Activated B cell treated with CpG ODN at 0.5 μM for 24 hours (primary cell): ENCODE measurements at places on chromosomes 11 and 22. TPM values are rescaled to one million over a fixed set of nuclear protein-coding genes. Genes with fewer than 3 reads are reported as not detected.

Gene ART1
- total RNA-seq = not detected in 2 replicates

Gene CD3G
- total RNA-seq = 0.20 TPM in 1 of 2 replicates, not detected in the other

Gene GVQW3
- 2.6 and 3.0 TPM in 2 replicates for total RNA-seq

Gene PTGDR2
- 0.07 TPM in 1 of 2 replicates, not detected in the other for total RNA-seq

DNA sequence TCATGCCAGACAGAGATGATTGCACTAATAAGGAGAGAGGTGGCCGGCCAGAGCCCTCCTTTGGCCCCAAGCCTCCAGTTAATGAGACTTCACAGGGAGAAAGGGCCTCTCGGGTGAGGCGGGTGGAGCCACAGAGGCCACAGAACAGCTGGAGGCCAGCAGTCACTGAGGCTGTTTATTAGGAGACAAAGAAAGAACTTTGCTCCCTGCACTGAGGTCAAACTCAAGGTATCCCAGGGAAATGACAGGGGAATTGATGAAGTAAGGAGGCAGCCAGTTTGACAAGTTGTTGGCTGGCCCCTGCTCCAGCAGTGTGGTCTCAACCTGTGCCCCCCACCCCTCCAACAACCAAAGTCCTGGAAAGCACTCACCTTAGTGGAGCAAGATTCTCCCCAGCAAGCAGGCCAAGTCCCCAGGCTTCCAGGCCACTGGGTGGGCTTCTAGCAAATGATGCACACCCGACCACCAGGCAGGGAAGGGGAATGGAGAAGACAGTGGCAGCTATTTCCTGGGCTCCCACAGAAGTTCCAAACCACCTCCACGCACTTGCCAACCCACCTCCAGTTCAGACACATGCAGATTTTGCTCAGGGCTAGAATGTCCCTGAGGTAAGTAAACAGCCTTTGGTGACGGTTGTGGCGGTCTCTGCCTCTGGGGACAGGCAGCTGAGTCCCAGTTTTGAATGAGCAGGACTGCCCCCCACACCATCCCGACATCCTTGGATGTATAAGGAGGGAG, 53.2 kb downstream of the RPUSD4 start:
- H3K36me3 ChIP-seq = no peaks in the 10 kb centered on the region
- no peak for DNase-seq
- H3K4me1 ChIP-seq = no peaks in the 10 kb centered on the region

DNA sequence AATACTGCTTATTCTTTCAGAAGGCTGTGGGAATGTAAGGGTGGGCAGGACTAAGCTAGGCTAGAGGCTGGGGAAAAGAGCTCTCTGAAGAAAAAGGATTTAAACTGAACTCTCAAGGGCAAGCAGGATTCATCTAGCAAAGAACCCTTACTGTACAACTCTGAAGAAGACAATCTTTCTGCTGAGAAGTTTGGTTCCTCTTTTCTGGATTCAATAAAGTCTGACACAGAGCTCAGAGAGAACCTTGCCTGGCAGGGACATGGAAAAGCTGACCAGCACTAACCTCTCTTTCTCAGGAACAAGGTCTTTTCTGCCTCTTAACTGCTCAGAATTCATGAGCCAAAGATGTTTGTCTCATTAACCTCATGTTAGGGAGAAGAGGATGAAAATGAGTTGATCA, 388.4 kb upstream of the DDI1 start:
- H3K27ac ChIP-seq = peak overlapping the region; percentile 68
- peaks cover 45% of the 10 kb centered on the region for H3K4me1 ChIP-seq
- H3K27me3 ChIP-seq = no peaks in the 10 kb centered on the region
- DNase-seq = no peak

DNA sequence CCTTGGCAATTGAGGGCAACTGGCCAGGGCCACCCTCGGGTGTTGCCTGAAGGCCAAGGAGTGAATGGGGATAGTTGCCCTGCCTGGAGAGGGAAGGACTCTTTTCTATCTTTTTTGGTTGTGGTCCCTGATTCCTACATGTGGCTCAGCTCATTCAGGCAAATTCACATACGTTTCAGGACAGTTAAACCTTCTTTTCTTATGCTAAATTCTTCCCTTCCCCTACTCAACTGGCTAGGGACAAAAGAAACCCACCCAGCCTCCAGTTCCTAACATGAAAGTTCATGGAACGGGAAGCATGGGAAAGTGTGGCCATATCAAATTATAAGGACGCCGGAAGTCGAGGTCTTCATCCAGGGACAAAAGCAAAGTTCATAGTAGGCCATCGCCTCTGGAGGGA, 26.3 kb upstream of the APLNR start:
- H3K4me3 ChIP-seq = no peak overlapping the region
- H3K4me1 ChIP-seq = no peaks in the 10 kb centered on the region
- peaks cover 14% of the 10 kb centered on the region for H3K27me3 ChIP-seq

DNA sequence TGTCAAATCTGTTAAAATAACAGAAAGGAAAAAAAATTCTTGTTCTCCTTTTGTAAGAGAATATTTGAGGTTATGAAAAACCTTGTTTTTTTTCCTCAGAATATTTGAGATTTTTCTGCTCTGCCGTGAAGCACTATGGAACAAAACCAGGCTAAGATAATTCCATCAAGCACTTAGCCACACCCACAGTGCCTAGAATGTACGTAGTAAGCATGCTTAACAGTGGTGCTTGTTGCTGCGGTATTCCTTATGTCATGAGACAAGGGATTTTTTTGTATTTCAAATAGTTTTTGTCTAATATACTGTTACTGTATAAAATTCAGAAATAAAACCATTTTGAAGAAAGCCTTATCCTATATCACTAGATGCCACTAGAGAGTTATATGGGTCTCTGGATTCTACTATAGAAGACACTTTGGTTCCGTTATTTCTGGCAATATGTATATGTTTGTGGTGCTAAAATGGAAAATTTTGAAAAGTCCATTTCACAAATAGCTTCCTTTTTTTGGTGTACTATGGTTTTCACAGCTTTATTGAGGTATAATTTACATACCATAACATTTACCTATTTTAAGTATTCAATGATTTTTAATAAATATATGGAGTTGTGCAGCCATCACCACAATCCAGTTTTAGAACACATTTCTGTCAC, 23.7 kb downstream of the PDHX start:
- H3K27ac ChIP-seq = no peak overlapping the region
- peaks cover 17% of the 10 kb centered on the region for H3K4me1 ChIP-seq
- DNase-seq = no peak
- peaks cover 19% of the 10 kb centered on the region for H3K36me3 ChIP-seq

- H3K36me3 ChIP-seq = peaks cover 38% of the 10 kb centered on the region
- no peaks in the 10 kb centered on the region for H3K27me3 ChIP-seq
- peak overlapping the region; percentile 90 for H3K27ac ChIP-seq
- DNase-seq = no peak
These were observed 969 bp downstream of the CCDC117 start for GRCh38 chr22:28773461-28773867.

DNA sequence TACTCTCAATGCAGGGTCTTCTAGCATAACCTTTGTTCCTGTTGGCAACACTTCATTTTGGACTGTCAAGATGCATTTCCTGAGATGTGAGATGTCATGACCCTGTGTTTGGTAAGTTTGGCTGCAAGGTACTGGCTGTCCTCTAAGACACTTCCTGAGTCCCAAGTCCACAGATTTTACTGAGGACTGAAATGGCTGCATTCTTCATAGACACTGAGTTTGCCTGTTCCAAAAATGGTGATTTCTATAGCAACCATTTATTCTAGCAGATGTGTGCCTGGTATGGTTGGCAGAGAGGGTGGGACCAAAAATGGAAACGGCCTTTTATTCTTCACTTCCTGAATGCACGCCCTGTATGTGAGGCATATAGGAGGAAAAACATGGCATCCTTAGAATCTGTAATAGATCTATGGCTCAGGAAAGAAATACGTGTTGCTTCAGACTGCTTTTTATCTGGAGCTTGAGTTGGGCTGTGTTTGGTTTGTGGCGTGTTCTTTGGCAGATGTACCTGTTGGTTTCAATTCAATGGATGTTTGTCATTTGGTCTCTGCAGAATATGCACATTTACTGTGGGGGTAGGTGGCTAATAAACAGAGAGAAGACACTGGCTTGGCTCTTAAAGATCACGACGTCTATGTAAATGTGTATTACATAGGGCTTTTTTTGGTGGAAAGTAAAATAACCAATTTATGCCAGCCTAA, 62.4 kb downstream of the ZBTB16 start:
- H3K27ac ChIP-seq = no peak overlapping the region
- H3K4me1 ChIP-seq = no peaks in the 10 kb centered on the region
- peaks cover 8% of the 10 kb centered on the region for H3K27me3 ChIP-seq
- no peaks in the 10 kb centered on the region for H3K36me3 ChIP-seq

DNA sequence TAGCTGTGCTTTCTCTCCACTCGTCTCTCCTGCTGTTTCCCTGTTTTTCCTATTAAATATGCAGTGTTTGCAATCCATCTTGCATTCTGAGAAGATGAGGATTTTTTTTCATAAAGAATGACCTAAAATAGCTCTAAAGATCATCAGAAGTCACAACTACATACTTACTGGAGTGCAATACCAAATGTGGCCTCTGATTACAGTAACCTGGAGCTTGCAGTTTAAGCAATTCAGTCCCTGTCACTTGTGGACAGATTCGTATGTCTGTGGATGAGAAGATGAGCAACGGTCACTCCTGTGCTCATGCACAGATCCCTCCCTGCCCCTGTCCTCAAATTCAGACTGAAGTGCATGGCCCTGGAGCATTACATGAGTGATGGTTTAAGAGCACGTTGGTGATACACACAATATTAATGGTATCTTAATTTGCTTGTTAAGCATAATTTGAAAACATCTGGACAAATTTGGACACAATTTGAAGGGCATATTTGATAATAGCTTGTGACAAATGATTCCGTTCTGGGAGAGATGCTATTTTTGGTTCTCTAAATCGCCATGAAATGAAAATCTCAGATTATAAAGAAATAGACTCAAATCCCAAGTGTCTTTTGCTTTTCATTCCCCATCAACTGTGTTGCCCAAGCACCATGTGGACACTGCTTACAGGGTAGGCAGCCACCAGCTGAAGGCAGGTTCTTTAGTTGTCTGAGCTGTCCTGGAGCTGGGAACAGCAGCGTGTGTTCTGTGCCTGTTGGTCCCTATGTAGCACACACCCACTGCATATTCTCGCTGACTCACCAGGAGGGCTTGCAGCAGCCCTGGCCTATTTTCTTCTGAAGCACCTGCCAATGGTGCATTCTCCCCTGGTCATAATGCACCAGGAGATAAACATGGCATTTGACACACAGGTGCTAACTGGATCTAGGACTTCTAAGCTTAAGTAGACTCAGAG, 32.6 kb upstream of the PRAME start:
- no peaks in the 10 kb centered on the region for H3K36me3 ChIP-seq
- no peak for DNase-seq
- no peaks in the 10 kb centered on the region for H3K27me3 ChIP-seq
- H3K27ac ChIP-seq = no peak overlapping the region
- peaks cover 30% of the 10 kb centered on the region for H3K4me1 ChIP-seq

GRCh38 chr11:69151836-69152235, 3.9 kb upstream of the SMIM38 start:
- H3K36me3 ChIP-seq = peaks cover 3% of the 10 kb centered on the region
- DNase-seq = no peak
- no peak overlapping the region for H3K4me3 ChIP-seq
- H3K4me1 ChIP-seq = peaks cover 23% of the 10 kb centered on the region

- peak overlapping the region; percentile 100 for H3K4me3 ChIP-seq
- H3K27ac ChIP-seq = peak overlapping the region; percentile 100
- peaks cover 53% of the 10 kb centered on the region for H3K36me3 ChIP-seq
These were observed 1.1 kb downstream of the NEAT1 start for GRCh38 chr11:65423516-65424204.

DNA sequence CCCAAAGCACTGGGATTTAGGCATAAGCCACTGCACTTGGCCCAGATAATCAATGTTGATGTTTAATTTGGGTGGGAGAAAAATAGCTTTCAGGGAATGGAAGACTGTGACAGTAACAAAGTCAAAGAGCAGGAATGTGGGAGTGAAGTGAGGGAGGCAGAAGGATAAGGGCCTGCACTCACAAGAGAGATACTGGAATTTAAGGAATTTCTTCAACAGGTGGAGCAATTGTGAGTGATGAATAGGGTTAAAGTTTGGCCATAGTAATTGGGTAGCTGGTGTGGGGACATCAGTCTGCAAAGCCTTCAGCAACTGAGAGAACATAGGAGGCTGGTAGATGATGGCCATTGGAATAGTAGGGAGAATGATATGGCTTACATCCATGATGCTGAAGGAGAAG, 8.6 kb upstream of the APBB1 start:
- DNase-seq = no peak
- H3K4me3 ChIP-seq = no peak overlapping the region
- no peaks in the 10 kb centered on the region for H3K4me1 ChIP-seq
- H3K27ac ChIP-seq = no peak overlapping the region
- peaks cover 26% of the 10 kb centered on the region for H3K27me3 ChIP-seq
- H3K36me3 ChIP-seq = no peaks in the 10 kb centered on the region

- no peak overlapping the region for H3K27ac ChIP-seq
- no peaks in the 10 kb centered on the region for H3K36me3 ChIP-seq
- H3K4me3 ChIP-seq = no peak overlapping the region
- H3K27me3 ChIP-seq = no peaks in the 10 kb centered on the region
- DNase-seq = no peak
These were observed 57.4 kb upstream of the NUP160 start for GRCh38 chr11:47905358-47906059.

DNA sequence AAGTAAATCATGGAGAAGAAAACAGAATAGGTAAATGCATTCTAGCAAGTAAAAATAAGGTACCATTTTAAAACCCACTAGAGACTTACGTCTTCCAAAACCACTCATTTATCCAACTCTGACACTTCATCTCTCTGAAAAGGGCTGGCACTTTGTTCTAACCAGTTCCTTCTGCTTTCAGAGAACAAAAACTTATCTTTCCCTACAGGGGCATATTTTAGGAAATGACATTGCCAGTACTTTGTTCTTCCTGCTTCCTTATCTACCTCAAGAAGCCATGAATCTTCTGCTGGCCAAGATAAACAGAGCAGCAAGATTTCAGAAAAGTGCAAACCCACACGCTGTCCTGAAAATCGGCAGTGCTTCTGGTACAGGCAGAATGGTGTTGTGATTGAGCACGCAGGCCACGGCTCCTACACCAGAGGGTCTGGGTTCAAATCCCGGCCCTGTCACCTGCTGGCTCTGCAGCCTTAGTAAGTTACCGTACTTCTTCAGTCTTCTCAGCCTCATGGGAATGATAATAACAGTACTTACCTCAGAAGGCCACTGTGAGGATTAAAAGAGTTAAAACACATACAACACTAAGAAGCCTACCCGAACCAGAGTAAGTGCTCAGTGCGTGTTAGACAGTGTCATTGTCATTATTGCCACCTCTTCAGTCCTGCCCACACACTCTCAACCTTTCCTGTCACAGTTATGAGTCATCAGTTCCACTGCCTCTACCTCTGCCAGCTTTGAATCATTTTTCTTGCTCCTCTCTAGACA, 11.0 kb downstream of the MPZL3 start:
- DNase-seq = no peak
- peaks cover 17% of the 10 kb centered on the region for H3K36me3 ChIP-seq
- peaks cover 3% of the 10 kb centered on the region for H3K27me3 ChIP-seq
- no peak overlapping the region for H3K4me3 ChIP-seq
